ENCODE measurements at places on chromosomes 2 and 18. TPM values are rescaled to one million over a fixed set of nuclear protein-coding genes. Genes with fewer than 3 reads are reported as not detected.

DNA sequence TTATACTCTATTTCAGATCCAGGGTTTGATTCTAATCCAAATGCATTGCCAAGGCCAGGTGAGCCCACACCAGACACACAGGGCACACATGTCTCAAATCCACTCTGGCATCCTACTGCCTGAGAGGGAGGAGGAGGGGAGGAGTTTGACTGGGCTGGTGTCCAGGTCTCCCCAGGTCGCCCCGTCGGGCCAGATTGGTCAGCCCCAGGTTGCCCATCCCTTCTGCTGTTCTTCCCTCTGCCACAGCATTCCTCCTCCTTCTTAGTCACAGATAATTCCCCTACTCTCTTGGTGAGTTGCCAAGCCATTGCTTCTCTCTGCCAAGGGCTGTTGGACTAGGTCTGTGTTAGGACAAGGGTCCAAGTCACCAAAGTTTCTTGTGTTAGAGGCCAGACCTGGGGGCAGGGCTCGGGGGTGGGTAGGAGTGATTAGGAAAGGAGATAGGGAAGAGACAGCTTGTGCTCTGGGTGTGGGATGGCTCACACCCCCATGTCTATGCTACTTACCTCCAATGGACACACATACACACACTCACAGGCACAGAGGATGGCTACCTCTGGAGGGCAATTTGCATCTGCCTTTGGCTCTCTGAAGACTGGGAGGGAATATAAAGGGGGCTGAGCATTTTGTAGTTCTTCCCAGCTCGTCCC, 2.5 kb upstream of the EGR4 start:
- no peak for DNase-seq

- no peak for DNase-seq
These were observed 3.7 kb downstream of the SIGLEC15 start for GRCh38 chr18:45828917-45829811.

MBP gene
- 183 TPM for total RNA-seq

GRCh38 chr18:58447402-58448095, 181.3 kb downstream of the ALPK2 start:
- DNase-seq = no peak

DNA sequence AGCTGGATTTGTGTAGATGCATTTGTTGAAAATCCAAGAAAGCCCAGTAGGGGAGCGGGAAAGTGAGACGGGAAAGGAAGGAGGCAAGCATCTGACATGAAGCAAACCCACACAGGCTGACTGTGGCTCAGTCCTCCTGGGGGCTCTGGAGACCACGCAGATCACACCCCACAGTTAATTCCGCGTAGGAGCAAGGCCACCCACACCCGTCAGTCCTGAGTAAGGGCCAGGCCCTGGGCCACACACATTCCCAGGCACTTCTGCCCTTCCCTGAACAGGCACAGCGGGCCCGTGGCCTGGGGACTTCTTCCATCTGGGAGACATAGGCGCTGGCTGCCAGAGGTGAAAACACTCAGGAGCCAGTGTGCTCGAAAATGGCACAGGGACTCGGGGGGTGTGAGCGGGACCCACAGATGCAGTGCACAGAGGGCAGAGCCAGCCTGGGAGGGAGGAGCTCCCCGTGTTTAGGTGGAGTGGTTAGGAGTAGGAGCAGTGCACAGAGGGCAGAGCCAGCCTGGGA, 19.4 kb upstream of the PRLH start:
- DNase-seq = no peak

ZNF892 gene
- 3.2 TPM for total RNA-seq

AQP12B gene
- total RNA-seq = not detected

DNA sequence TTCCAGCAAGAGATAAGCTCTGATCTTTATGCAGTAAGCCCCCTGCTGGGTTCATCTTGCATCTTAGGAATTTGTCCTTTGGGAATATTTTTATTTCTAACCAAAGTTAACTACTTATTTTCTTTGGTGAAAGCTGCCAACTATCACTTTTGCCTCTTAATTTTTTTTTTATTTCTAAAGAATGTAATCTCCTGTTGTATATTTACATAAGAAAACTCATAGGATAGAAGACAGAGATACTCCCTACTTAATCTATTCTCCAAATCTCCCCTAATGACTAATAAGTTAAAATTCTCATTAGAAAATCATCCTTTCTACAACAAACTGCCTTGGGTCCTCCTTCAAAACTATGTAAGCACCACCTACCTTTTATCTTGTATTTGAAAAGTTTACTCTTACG, 612.2 kb upstream of the SLC39A10 start:
- DNase-seq = no peak

DNA sequence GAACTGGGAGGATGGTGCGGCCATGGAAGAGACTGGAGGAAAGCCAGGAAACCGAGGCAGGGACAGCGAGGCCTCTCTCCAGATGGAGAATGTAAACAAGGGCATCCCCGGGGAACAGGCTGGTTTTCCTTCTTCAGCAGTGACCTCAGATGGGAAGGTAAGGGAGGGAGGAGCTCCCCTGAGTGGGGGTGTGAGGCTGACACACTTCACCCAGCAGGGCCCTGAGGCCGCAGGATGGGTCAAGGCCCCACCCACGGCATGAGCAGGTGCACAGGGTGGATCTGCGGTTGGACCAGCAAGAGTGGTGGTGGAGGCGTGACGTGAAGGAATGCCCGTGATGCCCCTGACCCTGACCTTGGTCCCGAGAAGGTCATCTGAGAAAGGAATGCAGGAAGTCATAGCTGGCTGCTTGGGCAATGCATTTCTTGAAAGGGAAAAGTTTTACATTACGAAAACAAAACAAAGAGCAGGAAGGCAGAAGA, 48.1 kb downstream of the ADCY3 start:
- DNase-seq = no peak

FKBP1B gene
- total RNA-seq = 3.3 TPM

SLC5A7 gene
- not detected for total RNA-seq

SOWAHC gene
- 0.32 TPM for total RNA-seq

FSIP2 gene
- 1.5 TPM for total RNA-seq

DNA sequence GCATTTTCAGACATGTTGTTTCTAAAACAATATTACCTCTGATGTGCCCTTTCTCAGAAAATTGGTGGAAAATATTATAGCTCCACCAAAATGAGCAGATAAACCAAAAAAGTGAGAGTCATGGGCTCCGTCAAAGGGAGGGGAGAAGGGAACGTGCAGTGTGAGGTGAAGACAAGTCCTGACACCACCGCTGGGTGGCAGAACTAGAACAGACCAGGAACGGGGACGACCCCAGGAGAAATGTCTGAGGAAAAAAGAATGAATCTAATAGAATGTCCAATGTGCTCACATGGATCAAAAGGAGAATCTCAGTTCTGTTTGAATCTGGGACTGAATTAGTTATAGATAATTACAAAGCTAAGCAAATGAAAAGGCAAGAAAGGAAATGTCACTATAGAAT, 22.6 kb upstream of the BCL2 start:
- DNase-seq = no peak

DNA sequence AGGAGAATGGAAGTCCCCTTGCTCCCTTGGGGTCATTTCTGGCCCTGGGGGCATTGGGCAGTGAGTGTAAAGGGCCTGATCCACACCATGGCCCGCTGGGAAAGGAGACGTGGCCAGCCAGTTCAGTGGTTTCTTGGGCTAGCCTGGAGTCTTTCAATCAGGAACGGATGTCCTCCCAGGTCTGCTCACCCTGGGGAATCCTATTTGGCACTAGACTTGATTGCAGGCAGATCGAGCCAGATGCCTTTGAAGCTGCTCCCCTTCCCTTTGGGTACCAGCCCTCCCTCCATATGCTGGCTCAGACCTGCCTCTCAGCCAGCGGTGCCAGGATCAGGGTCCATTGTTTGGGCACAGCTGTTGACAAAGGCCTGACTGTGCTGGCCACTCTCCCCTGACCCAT, 11.0 kb downstream of the FBLN7 start:
- no peak for DNase-seq

EPB41L5 gene
- total RNA-seq = 8.5 TPM

DNA sequence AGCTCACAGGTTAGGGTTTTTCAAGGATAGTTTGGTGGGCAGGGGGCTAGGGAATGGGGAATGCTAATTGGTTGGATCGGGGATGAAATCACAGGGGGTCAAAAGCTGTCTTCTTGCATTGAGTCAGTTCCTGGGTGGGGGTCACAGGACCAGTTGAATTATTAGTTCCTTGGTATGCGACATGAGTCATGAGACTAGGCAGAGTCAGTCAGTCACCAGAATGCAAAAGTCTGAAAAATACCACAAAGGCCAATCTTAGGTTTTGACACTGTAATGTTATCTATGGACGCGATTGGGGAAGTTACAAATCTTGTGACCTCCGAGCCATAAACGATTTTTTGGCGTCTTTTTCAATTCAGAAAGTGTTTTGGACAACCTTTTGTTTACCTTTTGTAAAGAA, 101.2 kb downstream of the ZNF519 start:
- DNase-seq = no peak

DNA sequence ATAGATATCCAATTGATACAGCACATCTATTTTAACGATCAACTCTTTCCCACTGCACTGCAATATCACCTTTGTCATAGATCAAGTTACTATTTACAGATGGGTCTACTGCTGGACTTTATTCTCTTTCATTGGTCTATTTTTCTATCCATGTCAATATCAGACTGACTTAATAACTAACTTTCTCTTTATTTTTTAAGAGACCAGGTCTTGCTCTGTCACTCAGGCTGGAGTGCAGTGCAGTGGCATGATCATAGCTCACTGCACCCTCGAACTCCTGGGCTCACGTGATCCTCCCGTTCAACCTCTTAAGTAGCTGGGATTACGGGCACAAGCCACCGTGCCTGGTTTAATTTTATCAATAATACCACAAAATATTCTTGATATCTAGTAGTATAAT, 71.2 kb downstream of the TLK1 start:
- DNase-seq = no peak

DNA sequence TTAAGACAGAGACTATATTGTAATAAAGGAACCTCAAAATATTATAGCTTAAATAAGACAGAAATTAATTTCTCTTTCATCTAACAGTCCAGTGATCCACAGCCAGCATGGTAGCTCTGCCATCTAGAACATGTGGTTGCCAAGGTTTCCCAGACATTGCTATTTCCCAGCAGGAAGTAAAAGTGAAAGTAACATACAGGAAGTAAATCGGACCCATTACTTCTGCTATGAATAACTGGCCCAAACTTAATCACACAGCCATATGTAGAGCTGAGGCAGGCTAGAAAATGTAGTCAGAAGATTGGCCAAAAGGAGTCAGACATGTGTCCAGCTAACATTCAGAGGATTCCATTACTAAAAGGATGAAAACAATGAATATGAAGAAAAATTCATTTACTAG, 71.0 kb downstream of the NOL4 start:
- no peak for DNase-seq

COPS9 gene
- total RNA-seq = 53.5 TPM

GRCh38 chr2:9657083-9657482, 26.3 kb upstream of the YWHAQ start:
- no peak for DNase-seq

DNA sequence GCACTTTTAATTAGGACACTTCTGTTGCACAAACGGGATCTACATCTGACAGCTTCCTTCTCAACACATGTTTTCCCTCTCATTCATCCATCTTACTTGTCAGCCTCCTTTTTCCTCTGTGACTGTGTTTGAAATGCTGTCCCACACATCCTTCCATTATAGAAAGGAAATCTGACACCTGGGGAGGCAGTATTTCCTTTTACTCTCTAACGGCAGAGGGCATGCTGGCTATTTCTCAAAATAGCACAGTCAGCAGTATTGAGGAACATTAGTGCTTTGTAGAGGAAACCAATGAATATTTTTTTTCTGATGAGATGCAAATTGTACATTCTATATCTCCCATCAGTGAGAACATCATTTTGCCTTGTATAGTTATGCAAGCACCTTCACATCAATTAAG, 668.7 kb downstream of the SLC4A3 start:
- DNase-seq = no peak
